T follicular helper cell (primary cell): ENCODE measurements at places on chromosomes 4 and X.

DNA sequence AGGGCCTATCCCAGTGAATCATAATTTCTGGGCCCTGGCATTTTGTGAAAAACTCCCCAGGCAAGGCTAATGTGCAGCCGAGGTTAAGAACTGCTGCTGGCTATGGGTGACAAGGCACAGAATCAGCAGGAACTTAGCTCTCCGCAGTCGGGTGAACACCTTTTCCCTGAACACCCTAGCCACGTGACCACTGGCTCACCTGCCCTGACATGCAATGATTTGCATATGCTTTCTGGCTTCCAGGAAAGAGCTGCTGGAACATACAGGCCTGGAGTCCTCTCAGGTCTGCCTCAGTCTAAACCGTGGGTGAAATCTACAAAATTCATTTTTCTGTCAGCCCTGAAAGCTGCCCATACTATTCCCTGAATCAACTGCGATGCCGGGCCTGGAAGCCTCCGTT, 56.6 kb downstream of the ZNF827 start:
- DNase-seq, result no peak

DNA sequence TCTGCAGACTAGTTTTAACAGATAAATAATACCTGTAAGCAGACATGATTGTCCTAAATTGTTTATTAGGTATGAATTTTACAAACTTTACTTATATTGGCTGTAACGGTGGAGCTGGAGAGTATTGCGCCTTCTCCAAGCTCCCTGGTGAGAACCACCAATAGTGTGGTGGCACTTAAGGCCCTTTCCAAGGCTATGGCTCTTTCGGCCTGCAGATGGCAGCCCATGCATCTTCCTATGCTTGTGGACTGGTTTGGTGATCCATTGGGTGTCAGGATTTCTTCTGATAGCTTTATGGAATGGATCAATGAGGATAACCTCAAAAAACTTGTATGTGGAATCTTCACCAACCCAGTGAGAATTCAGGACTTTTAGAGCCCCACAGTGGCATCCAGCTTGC, 7.8 kb downstream of the LARP1B start:
- no peak for DNase-seq

GRCh38 chrX:22246620-22247019, 26.1 kb upstream of the CBLL2 start:
- DNase-seq, result no peak

DNA sequence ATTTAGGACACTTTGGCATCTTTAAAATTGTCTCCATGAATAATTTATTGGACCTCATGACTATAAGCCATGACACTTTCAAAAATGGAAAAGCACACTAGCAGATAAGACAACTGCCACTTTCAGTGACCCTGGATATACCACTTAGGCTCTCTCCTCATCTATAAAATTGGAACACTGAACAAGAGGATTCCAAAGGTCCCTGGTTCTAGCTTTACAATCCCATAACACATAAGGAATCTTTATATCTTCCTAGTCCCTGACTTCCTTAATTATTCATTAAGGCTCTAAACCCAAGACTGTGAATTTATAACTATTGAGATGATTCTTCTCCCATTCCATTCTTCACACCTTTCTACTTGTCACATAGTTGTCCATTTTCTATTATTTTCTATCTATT, 190.2 kb downstream of the SCFD2 start:
- DNase-seq, result no peak

- no peak for DNase-seq
These were observed 174.2 kb downstream of the HHIP start for GRCh38 chr4:144820011-144820727.

GRCh38 chrX:131763674-131764073, 219.8 kb downstream of the OR13H1 start:
- DNase-seq, result peak; percentile 81

DNA sequence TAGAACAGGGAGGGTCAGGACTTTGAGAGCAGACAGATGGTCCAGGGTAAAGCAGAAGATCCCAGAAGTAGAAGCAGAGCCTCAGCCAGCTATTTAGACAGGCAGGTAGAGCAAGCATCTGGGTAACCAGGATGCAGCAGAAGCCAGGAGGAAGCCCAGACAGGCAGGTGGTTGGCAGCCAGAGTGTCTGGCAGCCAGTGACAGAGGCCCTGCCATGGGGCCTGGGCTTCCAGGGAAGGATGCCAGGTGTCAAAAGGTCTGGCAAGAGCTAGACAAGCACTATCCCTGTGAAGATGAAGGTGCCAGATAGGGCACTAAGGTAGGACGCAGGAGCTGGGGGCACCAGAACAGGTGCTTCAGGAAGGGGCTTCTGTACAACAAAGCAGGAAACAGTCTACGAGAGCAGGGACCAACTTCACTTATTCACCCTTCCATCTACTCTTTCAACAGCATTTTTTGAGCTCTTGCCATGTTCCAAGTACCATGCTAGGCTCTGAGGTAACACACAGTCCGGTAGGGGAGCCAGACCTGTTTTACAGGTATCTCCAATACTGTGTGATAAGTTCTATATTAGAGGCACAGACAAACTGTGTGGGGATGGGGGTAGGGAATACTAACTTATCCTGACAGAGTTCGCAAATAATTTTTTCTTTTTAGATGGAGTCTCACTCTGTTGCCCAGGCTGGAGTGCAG, 38.1 kb upstream of the GJB1 start:
- no peak for DNase-seq

DNA sequence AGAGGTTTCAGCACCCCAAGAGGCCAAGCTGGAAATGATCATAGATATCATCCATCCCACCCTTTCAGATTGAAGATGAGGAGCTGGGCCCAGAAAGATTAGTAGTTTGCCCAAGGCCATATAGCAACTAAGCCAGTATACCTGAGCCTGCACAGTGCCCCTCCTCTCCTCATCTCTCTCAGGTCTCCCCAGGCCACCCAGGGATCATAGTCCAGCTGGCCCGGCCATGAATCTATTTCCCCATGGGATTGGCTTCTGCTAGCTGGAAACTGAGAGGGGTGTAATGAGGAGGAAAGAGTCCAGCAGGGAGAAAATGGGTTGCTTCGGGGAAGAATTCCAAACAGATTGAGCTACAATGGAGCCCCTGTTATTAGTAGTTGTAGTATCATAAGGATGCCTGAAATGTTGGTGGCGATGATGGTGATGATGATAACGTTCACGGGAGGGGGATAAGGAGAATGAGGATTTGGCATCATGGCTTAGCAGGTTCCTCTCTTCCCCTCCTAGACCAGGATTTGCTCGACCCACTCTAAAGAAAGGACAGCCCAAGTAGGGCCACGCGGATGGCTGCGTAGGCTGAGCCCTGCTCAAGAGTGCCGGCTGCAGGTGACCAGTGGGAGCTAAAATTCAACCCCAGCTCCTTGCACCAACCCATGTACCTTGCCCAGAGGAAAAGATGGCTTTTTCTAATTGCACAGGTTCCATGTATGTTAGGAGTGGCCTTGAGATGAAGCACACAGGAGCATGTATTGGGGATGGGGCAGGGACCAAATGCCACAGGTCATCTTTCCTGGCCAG, 117.8 kb upstream of the PJA1 start:
- no peak for DNase-seq

DNA sequence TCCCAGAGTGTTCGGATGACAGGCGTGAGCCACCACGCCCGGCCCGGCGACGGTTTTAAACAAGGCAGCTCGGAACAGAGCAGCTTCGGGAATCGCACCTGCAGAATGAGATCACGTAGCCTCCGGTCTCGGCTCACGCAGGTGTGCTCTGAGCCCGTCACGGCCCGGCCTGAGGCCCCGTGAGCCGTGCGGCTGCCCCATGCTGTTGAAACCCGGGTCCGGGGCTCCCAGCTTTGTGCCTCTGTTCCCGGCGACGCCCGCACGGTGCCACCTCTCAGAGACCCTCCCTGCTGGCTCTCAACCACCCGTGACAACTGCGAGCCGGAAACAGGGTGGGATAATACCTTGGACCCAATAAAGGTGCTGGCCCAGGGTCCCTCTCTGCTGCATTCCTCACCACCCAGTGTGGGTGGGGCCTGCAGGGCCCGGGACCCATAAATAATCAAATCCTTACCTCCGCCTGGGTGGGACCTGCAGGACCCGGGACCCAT, 13.4 kb upstream of the PLCXD1 start:
- no peak for DNase-seq

DNA sequence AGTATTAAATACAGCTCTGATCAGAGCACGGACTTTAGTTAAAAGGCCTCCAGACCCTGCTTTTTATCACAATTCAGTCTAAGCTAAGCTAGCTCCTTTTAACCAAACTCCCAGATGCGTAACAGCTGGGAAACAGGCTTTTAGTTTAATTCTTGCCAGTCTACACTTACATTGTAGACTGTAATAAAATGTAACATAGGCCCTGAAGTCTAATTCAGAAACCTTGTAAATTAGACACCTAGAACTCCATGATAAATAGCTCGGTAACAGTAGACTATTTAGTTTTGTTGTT, 20.1 kb downstream of the FBXO8 start:
- no peak for DNase-seq

DNA sequence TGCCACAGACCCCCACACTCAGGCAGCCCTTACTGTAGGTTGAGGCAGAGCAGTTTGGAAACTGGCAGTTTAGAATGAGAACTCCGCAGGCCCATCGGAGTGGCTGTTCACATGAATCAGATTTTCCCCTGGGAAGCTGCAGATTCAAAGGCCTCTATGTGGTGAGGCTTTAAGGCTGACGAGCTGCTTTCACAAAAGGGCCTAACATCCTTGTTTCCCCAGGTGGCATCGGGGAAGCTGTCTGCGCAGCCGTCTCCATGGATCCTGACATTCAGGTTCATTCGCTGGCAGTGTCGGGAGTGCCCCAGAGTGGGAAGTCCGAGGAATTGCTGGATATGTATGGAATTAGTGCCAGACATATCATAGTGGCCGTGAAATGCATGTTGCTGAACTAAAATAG, 33.7 kb downstream of the TKTL1 start:
- no peak for DNase-seq

GRCh38 chr4:26120098-26120825, 200.6 kb upstream of the RBPJ start:
- no peak for DNase-seq

DNA sequence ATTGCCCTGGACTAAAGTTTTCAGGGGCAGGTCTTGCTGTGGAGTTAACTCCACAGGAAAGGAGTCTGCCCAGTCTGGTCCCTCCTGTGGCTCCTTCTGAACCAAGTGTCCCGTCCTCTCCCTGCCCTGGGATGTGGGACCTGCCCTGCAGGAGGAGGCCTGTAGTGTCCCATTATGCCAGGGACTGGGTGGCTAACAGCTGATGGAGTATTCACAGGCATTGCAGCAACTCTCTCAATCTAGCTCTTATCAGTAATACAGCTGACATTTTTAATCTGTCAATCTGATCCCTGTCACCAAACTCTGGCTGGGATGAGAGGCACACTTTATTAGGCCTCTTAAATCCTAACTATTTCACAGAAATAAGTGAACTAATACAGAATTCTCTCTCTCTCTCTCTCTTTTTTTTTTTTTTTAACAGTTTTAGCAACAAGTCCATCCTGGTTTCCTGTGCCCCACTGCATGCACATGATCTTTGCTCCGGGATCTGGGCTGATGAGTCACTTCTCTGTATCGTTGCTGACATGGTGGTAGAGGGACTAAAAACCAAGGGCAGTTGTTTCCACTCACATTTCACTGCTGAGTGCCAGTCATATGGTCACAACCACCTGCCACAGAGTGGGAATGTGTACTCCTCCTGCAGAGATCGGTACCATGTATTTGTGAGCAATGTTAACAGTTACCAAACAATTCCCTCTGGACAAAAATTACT, 39.1 kb downstream of the HAND2 start:
- no peak for DNase-seq

GRCh38 chrX:17836830-17837229, 24.3 kb downstream of the RAI2 start:
- no peak for DNase-seq

- DNase-seq, result no peak
These were observed 10.2 kb upstream of the GPKOW start for GRCh38 chrX:49133759-49134158.

- peak; percentile 23 for DNase-seq
These were observed 144.6 kb upstream of the NOCT start for GRCh38 chr4:138870737-138871554.

DNA sequence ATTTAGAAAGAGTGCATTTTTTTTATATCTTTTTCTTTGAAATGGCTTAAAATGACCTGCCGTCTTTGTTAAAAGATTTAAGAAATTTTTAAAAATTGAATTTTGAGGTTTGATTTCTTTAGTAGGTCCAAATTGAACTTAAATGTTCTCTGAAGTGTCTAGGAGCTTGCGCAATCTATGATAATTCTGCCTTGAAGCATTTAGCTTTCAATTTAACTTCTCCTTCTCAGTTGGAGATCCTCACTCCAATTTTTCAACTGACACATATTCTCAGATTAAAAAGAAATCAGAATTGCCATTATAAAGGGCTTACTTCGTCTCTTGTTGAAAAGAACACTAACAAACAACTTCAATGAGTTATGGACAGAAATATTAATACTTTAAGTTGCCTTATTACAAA, 273.5 kb downstream of the TMA16 start:
- DNase-seq, result no peak

DNA sequence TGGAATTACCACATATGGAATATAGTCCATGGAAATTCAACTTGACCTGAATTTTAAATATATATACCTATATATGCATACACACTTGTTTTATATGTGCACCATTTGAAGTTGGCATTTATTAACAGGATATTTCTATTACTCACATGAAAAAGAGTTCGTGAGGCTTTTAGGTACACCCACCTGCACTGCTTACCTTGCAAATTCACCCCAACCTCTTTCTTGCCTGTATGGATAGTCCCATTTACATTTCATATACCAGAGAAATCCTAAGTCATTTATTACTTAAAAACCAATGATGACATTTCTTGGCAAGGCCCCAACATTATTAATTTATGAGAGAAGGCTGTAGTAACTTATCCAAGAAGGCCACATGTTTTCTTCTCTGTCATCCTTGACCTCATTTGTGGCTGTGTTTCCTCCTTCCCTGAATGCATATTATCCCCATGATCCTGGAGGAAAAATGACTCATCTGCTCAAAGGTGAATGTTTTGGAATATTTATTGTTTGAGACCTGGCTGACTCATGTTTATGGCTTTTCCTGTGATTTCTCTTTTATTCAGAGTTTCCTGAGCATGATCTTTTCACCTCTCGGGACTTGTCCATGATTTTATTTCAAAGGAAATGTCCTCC, 62.2 kb upstream of the FAM241A start:
- no peak for DNase-seq

- DNase-seq, result no peak
These were observed 684.9 kb upstream of the MAGEB2 start for GRCh38 chrX:29530501-29530900.

DNA sequence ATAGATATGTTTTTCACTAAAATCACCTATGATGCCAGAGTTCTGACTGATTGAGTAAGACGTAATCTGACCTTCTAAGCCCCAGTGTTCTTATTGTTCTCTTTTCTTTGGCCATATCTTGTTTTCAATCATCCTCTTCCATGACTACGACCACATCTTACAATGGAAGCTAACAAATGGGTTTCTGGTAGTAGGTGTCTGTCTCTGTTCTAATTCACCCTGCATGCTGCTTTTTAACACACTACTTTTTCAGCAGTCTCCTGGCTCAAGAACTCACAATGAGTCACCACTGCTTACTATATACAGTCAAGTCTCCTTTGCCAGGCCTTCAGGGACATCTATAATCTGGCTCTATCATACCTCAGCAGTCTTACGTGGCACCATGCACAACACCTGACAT, 146.1 kb downstream of the NEXMIF start:
- DNase-seq, result no peak

- DNase-seq, result peak; percentile 3
These were observed 49.3 kb upstream of the CD40LG start for GRCh38 chrX:136598631-136599030.

GRCh38 chr4:98908703-98909262, 20.1 kb downstream of the EIF4E start:
- DNase-seq, result no peak
